Myometrial cell (primary cell): ENCODE measurements at places on chromosomes 2 and 18. TPM values are rescaled to one million over a fixed set of nuclear protein-coding genes. Genes with fewer than 3 reads are reported as not detected.

Gene DYNAP
- total RNA-seq, result not detected in 2 replicates

Gene FIGN
- total RNA-seq, result 0.86 and 1.1 TPM in 2 replicates

Gene AQP12A
- total RNA-seq, result not detected in 2 replicates

Gene PRSS56
- total RNA-seq, result not detected in 2 replicates

Gene CELF4
- total RNA-seq, result not detected in 2 replicates

Gene NPPC
- 0.58 TPM in 1 of 2 replicates, not detected in the other for total RNA-seq

Gene CLASP1
- 22.3 and 25.1 TPM in 2 replicates for total RNA-seq

Gene WDR75
- 40.9 and 46.6 TPM in 2 replicates for total RNA-seq

Gene IL1F10
- total RNA-seq, result not detected in 2 replicates

Gene CYP27C1
- total RNA-seq, result not detected in 2 replicates

Gene CABLES1
- 0.29 and 0.71 TPM in 2 replicates for total RNA-seq

Gene UGT1A10
- not detected in 2 replicates for total RNA-seq
